Breast epithelium (tissue), 4 donors: ENCODE measurements at places on chromosomes 3 and 15. TPM values are rescaled to one million over a fixed set of nuclear protein-coding genes. Genes with fewer than 3 reads are reported as not detected.
A peak's percentile ranks its signal among the peaks of the same experiment; 100 is the strongest.

GRCh38 chr3:71896751-71897150 is 111.8 kb upstream of the PROK2 start:
- H3K27ac ChIP-seq = no peak overlapping the region
- H3K4me3 ChIP-seq = no peak overlapping the region
- no peaks in the 10 kb centered on the region for H3K4me1 ChIP-seq
- no peaks in the 10 kb centered on the region for H3K27me3 ChIP-seq
- DNase-seq = no peak

GRCh38 chr15:78213425-78213750 is 21.0 kb downstream of the ACSBG1 start:
- H3K4me1 ChIP-seq = no peaks in the 10 kb centered on the region
- no peak for DNase-seq
- H3K27ac ChIP-seq = no peak overlapping the region
- H3K27me3 ChIP-seq = no peaks in the 10 kb centered on the region

GRCh38 chr3:74631351-74632140 is 17.1 kb upstream of the CNTN3 start:
- no peak for DNase-seq
- H3K27me3 ChIP-seq = no peaks in the 10 kb centered on the region
- H3K27ac ChIP-seq = no peak overlapping the region
- H3K36me3 ChIP-seq = no peaks in the 10 kb centered on the region
- H3K4me3 ChIP-seq = no peak overlapping the region
- H3K4me1 ChIP-seq = no peaks in the 10 kb centered on the region

GRCh38 chr15:80264031-80264430 is 12.0 kb upstream of the CTXND1 start:
- no peak overlapping the region for H3K27ac ChIP-seq
- peaks cover 51% of the 10 kb centered on the region for H3K27me3 ChIP-seq
- DNase-seq = no peak
- no peak overlapping the region for H3K4me3 ChIP-seq

GRCh38 chr15:80988148-80988796 is 1.3 kb downstream of the MESD start:
- DNase-seq = no peak
- H3K4me1 ChIP-seq = no peaks in the 10 kb centered on the region
- H3K4me3 ChIP-seq = peak overlapping the region; percentile 85
- no peak overlapping the region for H3K27ac ChIP-seq
- no peaks in the 10 kb centered on the region for H3K27me3 ChIP-seq

DNA sequence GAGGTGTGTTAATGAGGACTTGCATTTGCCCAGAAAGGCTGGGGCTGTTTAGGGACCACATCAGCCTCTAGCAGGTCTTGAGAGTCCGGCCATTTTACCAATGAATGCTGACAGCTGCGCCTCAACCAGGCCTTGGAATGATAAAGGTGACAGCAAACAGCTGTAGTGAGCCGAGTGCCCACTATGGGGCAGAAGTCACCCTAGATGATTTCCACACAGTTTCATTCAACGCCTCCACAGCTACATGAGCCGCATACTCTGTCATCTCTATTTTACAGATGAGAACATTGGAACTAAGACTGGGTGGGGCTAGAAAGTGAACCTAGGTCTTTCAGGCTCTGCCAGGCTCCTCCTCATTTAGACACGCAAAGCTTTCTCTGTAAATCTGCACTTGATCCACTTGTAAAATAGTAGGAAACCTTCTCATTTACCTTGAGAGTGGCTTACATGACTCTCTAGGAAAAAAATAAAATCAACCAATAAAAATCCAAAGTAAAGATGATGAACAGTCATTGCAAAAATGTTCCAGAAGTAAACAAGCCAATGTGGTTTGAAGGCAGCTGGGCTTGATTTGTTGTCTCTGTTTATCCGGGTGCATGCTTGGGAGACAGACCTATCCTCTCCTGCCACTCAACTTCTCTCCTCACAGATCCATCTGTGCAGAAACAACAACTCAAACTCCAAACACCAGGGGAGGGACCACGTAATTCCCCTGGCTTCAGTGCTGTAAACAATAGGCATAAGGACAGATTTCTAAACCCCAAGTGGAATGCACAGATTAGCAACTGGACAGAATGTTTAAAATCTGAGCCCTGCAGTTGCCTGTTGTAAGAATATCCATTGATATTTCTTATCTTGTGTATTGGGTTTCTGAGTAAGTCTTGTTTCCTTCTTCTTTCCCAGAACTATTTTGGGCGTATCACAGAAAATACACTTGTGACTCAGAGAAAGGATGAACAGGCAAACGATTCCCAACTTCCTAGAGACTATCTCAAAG is 31.5 kb upstream of the LDHAL6B start:
- no peak for DNase-seq
- H3K4me1 ChIP-seq = peaks cover 5% of the 10 kb centered on the region
- H3K27me3 ChIP-seq = no peaks in the 10 kb centered on the region
- H3K4me3 ChIP-seq = no peak overlapping the region
- peak overlapping the region; percentile 60 for H3K27ac ChIP-seq

NOX5 gene
- 1.0 TPM for total RNA-seq

CDHR4 gene
- not detected for total RNA-seq

GCHFR gene
- total RNA-seq = 61.9 TPM

- no peak overlapping the region for H3K4me3 ChIP-seq
- H3K36me3 ChIP-seq = no peaks in the 10 kb centered on the region
- DNase-seq = no peak
Measured at GRCh38 chr15:33378866-33379480, 68.2 kb downstream of the RYR3 start.

GRCh38 chr15:61768131-61768530 is 292.1 kb downstream of the VPS13C start:
- no peak for DNase-seq
- H3K36me3 ChIP-seq = no peaks in the 10 kb centered on the region
- H3K4me3 ChIP-seq = no peak overlapping the region
- H3K27ac ChIP-seq = no peak overlapping the region
- H3K4me1 ChIP-seq = no peaks in the 10 kb centered on the region

GRCh38 chr3:9508781-9509180 is 44.8 kb downstream of the LHFPL4 start:
- no peak overlapping the region for H3K27ac ChIP-seq
- H3K36me3 ChIP-seq = no peaks in the 10 kb centered on the region
- no peak for DNase-seq
- peaks cover 27% of the 10 kb centered on the region for H3K27me3 ChIP-seq
- no peak overlapping the region for H3K4me3 ChIP-seq

SERPINI2 gene
- not detected for total RNA-seq

DNA sequence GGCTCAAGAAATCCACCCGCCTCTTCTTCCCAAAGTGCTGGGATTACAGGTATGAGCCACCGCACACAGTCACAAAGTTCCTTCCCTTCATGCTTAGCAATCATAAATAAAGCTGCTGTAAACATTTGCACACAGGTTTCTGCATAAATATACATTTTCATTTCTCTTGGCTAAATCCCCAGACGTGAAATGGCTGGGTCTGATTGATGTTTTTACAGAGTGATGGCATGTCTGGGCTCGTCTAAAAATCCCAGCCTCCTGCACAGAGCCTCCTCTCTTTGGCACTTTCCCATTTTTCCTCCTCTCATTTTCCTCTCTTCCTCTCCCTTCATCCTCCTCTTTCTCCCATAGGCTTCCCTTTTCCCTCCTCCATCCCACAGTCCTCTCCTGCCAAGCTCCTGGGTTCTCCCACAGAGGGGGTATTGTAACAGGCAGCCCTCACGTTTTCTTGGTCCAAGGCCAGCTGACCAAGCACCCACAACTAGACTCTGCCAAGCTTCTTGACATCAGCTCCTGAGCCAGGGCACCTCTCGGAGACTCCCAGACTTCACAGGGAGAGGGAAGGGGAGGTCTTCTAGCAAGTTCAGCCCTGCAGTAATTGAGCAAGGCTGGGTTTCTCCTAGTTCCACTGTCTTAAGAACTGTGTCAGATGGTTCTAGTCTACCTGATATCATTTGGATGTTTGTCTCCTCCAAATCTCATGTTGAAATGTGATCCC is 10.5 kb upstream of the PLA2G4E start:
- H3K36me3 ChIP-seq = no peaks in the 10 kb centered on the region
- H3K4me3 ChIP-seq = no peak overlapping the region
- H3K27me3 ChIP-seq = peaks cover 2% of the 10 kb centered on the region
- DNase-seq = no peak
- no peak overlapping the region for H3K27ac ChIP-seq

- H3K27me3 ChIP-seq = no peaks in the 10 kb centered on the region
- peak overlapping the region; percentile 91 for H3K4me3 ChIP-seq
- peak overlapping the region; percentile 96 for H3K27ac ChIP-seq
- H3K4me1 ChIP-seq = no peaks in the 10 kb centered on the region
- peak; percentile 22 for DNase-seq
Measured at GRCh38 chr3:23810343-23811184, 4.8 kb downstream of the UBE2E1 start.

- H3K36me3 ChIP-seq = no peaks in the 10 kb centered on the region
- no peak overlapping the region for H3K27ac ChIP-seq
- H3K27me3 ChIP-seq = no peaks in the 10 kb centered on the region
- DNase-seq = no peak
Measured at GRCh38 chr3:135020181-135020580, 225.1 kb downstream of the EPHB1 start.

GOLGA8S gene
- total RNA-seq = 0.44 TPM

RHOV gene
- total RNA-seq = 12.1 TPM

STT3B gene
- total RNA-seq = 109 TPM

DNA sequence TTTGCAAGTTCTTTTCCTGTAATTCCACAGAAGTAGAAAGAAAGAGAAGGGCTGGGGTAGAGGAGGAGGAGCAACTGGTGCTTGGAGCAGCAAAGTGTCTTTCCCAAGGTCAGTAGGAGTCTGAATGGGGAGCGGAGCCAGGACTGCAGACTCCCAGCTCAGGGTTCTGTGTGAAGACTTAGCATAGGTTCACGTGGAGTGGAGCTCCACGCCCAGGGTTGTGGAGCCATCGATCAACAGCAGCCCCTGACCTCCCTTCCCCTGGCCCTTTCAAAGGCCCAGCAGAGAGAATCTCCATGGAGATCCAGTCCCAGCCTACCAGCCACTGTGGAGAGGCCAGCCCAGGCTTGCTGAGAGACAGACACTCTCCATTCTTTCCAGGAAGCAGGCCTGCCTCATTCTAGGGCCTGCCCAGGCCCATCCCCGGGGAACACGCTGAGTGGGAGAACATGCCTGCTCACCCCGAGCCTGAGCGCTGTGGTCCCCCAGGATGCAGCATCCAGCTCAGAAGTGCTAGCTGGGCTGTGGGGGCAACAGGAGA is 62.1 kb downstream of the CORO2B start:
- H3K36me3 ChIP-seq = no peaks in the 10 kb centered on the region
- peak overlapping the region; percentile 15 for H3K4me3 ChIP-seq
- H3K4me1 ChIP-seq = no peaks in the 10 kb centered on the region
- H3K27ac ChIP-seq = peak overlapping the region; percentile 88

DNA sequence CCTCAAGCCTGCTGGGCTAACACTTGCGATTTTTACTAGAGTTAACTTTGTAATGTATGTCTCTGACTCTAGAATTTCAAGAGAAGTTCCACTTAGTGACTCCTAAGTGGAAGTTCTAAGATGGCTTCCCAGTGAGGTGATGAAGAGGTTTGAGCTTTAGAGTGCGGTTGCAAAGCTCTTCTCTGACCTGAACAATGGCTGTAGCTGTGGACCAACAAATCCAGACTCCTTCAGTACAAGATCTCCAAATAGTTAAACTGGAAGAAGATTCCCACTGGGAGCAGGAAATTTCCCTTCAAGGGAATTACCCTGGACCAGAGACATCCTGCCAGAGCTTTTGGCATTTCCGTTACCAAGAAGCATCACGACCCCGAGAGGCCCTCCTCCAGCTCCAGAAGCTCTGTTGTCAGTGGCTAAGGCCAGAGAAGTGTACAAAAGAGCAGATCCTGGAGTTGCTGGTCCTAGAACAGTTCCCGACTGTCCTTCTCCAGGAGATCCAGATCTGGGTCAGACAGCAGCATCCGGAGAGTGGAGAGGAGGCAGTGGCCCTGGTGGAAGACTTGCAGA is 22.3 kb downstream of the WDR73 start:
- H3K36me3 ChIP-seq = no peaks in the 10 kb centered on the region
- H3K27ac ChIP-seq = peak overlapping the region; percentile 86
- no peaks in the 10 kb centered on the region for H3K27me3 ChIP-seq
- no peak for DNase-seq
- peaks cover 11% of the 10 kb centered on the region for H3K4me1 ChIP-seq

CHRNA5 gene
- total RNA-seq = 1.4 TPM

XIRP1 gene
- total RNA-seq = 0.44 TPM

DNA sequence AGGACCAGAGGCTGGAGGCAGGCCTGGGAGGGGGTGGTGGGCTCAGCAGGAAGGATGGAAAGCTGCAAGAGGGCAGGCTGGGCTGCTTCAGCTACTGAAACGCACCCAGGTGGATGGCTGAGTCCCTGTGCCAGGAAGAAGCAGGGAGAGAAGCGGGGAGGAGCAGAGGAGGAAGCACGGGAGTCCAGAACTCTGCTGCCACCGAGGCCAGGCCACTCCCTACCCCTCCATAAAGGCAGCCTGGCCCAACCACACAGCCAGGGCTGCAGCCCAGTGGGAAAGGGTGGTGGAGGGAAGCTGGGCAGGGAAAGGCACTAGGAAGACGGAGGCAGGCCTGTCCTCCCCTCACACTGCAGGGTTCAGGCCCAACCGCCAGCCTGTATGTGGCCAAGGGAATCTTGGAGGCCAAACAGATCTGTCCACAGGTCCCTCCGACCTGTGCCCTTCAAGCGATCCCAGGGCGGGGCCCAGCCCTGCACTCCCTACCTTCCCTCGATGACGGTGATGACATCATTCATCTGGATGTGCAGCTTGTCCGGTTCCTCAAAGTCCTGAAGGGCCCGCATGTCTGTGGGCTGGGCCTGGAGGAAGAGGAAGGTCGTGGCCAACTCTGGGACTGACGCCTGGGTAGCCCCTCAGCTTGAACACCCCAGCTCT is 30.5 kb downstream of the TNK2 start:
- H3K27ac ChIP-seq = no peak overlapping the region
- no peak overlapping the region for H3K4me3 ChIP-seq

SETD5 gene
- total RNA-seq = 118 TPM

GRCh38 chr15:68778876-68779275 is 41.8 kb downstream of the ANP32A start:
- H3K4me1 ChIP-seq = no peaks in the 10 kb centered on the region
- H3K36me3 ChIP-seq = no peaks in the 10 kb centered on the region
- H3K27me3 ChIP-seq = no peaks in the 10 kb centered on the region
- no peak overlapping the region for H3K27ac ChIP-seq
- no peak for DNase-seq

DNA sequence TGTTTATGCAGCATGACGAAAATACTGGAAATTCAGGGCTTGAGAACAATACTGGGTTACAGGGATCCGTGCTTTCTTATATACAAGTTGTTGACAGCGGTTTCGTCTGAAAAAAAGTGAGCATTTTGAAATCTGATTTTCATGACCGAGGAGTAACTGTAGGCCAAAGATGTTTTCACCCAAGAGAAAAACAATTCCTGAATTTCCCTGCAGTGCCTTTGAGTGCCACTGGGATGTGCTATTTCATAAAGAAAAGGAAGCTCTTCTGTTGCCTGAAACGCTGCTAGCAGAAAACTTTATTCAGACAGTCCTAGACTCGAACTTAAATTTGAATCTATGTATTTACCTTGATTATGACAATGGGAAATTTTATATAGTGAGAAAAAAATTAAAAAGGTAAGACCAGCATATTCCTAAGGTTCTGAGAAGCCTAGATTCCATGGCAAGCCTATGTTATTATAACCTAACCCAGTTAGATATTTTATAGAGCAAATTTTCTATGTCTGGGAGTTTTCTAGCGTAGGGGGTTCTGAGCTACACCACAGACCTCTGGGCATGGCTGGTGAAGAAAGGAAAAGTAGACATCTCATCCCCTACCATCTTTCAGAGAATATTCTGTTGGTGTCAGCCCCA is 30.2 kb downstream of the KCNAB1 start:
- peak overlapping the region; percentile 62 for H3K27ac ChIP-seq
- no peak overlapping the region for H3K4me3 ChIP-seq
- no peaks in the 10 kb centered on the region for H3K36me3 ChIP-seq
- H3K4me1 ChIP-seq = no peaks in the 10 kb centered on the region
